Thoracic aorta (tissue), 2 donors: ENCODE measurements at places on chromosomes 5 and 9.

DNA sequence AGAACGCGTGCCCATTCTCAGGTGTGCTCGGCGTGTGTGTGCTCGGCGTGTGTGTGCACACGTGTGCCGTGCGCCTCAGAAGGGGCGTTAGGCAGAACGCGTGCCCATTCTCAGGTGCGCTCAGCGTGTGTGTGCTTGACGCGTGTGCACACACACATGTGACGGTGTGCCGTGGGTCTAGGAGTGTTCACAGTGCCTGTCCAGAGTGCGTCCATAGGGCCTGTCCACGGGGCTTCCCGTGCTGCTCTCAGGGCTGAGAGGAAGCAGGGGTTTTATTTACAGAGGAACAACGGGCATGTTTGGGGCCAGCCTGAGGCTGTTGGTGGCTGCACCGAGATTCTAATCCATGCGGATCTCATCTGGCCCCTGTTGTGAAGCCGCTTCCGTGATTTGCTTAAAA lies 14.2 kb upstream of the AHRR start:
- no peaks in the 10 kb centered on the region for H3K27me3 ChIP-seq
- H3K4me3 ChIP-seq = no peak overlapping the region
- no peak for DNase-seq
- no peak overlapping the region for H3K27ac ChIP-seq

GRCh38 chr5:36897616-36898015 lies 21.0 kb downstream of the NIPBL start:
- H3K4me3 ChIP-seq = no peak overlapping the region
- DNase-seq = no peak
- H3K36me3 ChIP-seq = no peaks in the 10 kb centered on the region

GRCh38 chr5:163551156-163551555 lies 45.7 kb downstream of the MAT2B start:
- no peak overlapping the region for H3K4me3 ChIP-seq
- H3K27ac ChIP-seq = no peak overlapping the region
- no peaks in the 10 kb centered on the region for H3K27me3 ChIP-seq

GRCh38 chr9:120001536-120001935 lies 578.4 kb downstream of the CDK5RAP2 start:
- no peak for DNase-seq
- H3K27ac ChIP-seq = no peak overlapping the region
- no peaks in the 10 kb centered on the region for H3K4me1 ChIP-seq
- H3K27me3 ChIP-seq = no peaks in the 10 kb centered on the region
- no peak overlapping the region for H3K4me3 ChIP-seq
- no peaks in the 10 kb centered on the region for H3K36me3 ChIP-seq

GRCh38 chr5:56440871-56441740 lies 208.0 kb upstream of the ANKRD55 start:
- no peak for DNase-seq
- no peaks in the 10 kb centered on the region for H3K36me3 ChIP-seq
- no peak overlapping the region for H3K27ac ChIP-seq
- H3K27me3 ChIP-seq = no peaks in the 10 kb centered on the region

DNA sequence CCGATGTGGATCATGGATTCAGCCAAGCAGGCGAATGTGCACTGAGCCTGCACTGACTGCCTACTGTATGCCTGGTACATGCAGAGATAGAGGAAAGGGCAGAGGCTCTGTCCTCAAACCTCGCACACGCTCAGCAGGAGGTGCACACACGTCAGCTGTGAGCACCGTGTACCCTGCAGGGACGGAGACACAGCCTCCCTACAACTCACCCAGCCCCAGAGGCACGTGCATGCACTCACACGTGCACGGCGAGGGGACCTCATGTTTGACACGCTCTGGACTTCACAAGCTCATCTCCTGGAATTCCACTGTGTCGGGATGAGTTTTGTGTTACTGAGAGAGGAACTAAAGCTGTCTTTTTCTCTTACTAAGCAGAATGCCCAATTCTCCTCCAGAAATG lies 48.4 kb downstream of the IRX2 start:
- H3K27ac ChIP-seq = no peak overlapping the region
- no peaks in the 10 kb centered on the region for H3K27me3 ChIP-seq
- H3K4me1 ChIP-seq = no peaks in the 10 kb centered on the region
- H3K4me3 ChIP-seq = no peak overlapping the region

DNA sequence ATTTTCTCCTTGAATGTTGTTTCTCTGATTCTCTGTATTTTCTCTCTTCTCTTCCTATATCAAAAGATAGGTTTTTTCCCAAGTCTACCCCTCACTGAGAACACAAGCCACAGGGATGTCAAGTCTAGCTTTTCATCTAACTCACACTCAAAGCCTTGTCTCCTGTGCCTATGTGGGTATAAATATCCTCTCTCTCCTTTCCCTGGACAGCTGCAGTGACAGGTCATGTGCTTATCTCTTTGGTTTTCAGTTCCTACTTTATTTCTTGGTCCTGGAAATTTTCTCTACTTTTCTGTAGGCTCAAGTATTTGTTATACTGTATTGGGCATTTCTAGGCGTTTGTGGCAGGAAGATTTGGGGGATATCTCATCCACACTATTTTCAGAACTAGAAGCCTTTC lies 182.4 kb upstream of the MVB12B start:
- DNase-seq = no peak
- no peaks in the 10 kb centered on the region for H3K27me3 ChIP-seq
- H3K27ac ChIP-seq = no peak overlapping the region
- no peaks in the 10 kb centered on the region for H3K36me3 ChIP-seq
- no peak overlapping the region for H3K4me3 ChIP-seq

GRCh38 chr9:81563020-81563407 lies 126.3 kb downstream of the TLE1 start:
- no peaks in the 10 kb centered on the region for H3K36me3 ChIP-seq
- no peaks in the 10 kb centered on the region for H3K27me3 ChIP-seq
- peaks cover 9% of the 10 kb centered on the region for H3K4me1 ChIP-seq
- H3K27ac ChIP-seq = no peak overlapping the region
- H3K4me3 ChIP-seq = no peak overlapping the region
- DNase-seq = no peak

- no peak overlapping the region for H3K4me3 ChIP-seq
- no peak overlapping the region for H3K27ac ChIP-seq
- peaks cover 15% of the 10 kb centered on the region for H3K4me1 ChIP-seq
- no peaks in the 10 kb centered on the region for H3K27me3 ChIP-seq
- no peak for DNase-seq
Observed at GRCh38 chr5:89991592-89991991, 418.0 kb downstream of the CETN3 start.

DNA sequence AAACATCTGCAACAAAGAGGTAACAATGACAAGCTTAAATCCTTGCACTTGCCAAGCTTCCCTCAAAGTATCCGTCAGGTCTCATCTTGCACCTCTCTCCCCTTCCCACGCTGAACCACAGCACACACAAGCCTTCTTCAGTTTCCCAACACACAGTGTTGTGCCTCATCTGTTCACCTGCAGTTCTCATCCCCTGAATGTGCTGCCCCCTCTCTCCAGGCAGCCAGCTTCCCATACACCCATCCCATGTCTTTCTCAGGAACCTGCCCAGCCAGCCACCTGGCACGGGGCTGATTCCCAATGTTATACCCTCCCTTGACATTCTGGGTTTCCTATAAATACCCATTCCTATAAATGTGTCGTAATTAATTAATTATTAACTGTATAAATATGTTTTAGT lies 314.8 kb downstream of the PRELID2 start:
- no peaks in the 10 kb centered on the region for H3K36me3 ChIP-seq
- H3K27me3 ChIP-seq = no peaks in the 10 kb centered on the region
- no peak overlapping the region for H3K4me3 ChIP-seq

GRCh38 chr9:128145536-128145935 lies 3.7 kb upstream of the LCN2 start:
- no peaks in the 10 kb centered on the region for H3K27me3 ChIP-seq
- H3K4me1 ChIP-seq = no peaks in the 10 kb centered on the region
- no peak overlapping the region for H3K4me3 ChIP-seq
- no peaks in the 10 kb centered on the region for H3K36me3 ChIP-seq
- H3K27ac ChIP-seq = no peak overlapping the region

GRCh38 chr9:123725389-123725788 lies 204.5 kb downstream of the DENND1A start:
- H3K27ac ChIP-seq = no peak overlapping the region
- H3K4me3 ChIP-seq = no peak overlapping the region
- no peaks in the 10 kb centered on the region for H3K4me1 ChIP-seq

DNA sequence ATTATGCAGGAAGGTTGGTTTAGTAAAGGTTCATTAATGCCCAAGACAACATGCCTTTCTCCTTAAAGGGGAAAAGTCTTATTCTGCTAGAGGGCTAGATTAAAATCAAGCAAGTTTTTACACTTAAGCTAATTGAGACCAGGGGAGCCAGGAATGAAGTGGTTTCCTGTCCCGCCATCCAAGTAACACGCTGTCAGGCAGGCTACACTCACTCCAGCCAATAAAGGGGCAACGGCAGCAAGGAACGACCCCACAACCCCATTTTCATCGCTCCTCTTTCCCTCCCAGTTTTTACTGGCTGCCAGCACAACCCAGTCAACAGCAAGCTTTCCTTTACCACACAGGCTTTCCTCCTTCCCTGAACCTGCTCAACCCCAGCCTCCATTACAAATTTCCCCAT lies 225.1 kb downstream of the DCP2 start:
- H3K4me3 ChIP-seq = no peak overlapping the region
- no peaks in the 10 kb centered on the region for H3K27me3 ChIP-seq
- H3K27ac ChIP-seq = no peak overlapping the region

- H3K4me3 ChIP-seq = no peak overlapping the region
- H3K4me1 ChIP-seq = no peaks in the 10 kb centered on the region
- H3K27ac ChIP-seq = no peak overlapping the region
- H3K27me3 ChIP-seq = no peaks in the 10 kb centered on the region
- no peak for DNase-seq
Observed at GRCh38 chr5:121693864-121694263, 157.8 kb upstream of the FTMT start.

GRCh38 chr5:172835290-172835993 lies 1.4 kb downstream of the ERGIC1 start:
- peaks cover 67% of the 10 kb centered on the region for H3K4me1 ChIP-seq
- no peak for DNase-seq
- no peaks in the 10 kb centered on the region for H3K36me3 ChIP-seq
- H3K4me3 ChIP-seq = peak overlapping the region; percentile 98

- H3K36me3 ChIP-seq = no peaks in the 10 kb centered on the region
- no peaks in the 10 kb centered on the region for H3K27me3 ChIP-seq
- H3K4me3 ChIP-seq = peak within 1 kb of the TSS; percentile 65
- peak within 1 kb of the TSS; percentile 65 for H3K27ac ChIP-seq
- H3K4me1 ChIP-seq = peaks cover 8% of the 10 kb centered on the region
- no peak for DNase-seq
Observed at GRCh38 chr9:5510360-5510931, at the start of gene PDCD1LG2. TSS of gene PDCD1LG2 (plus strand) at chr9:5510531. CDS start at chr9:5522547, 12,016 bp downstream.

GRCh38 chr9:128707446-128707845 lies 5.1 kb downstream of the PKN3 start:
- no peak for DNase-seq
- no peak overlapping the region for H3K27ac ChIP-seq
- H3K4me3 ChIP-seq = no peak overlapping the region
- H3K4me1 ChIP-seq = no peaks in the 10 kb centered on the region
- no peaks in the 10 kb centered on the region for H3K27me3 ChIP-seq

- H3K27ac ChIP-seq = no peak overlapping the region
- H3K27me3 ChIP-seq = no peaks in the 10 kb centered on the region
- H3K4me1 ChIP-seq = no peaks in the 10 kb centered on the region
Observed at GRCh38 chr5:55540024-55540423, 5.3 kb upstream of the PLPP1 start.

GRCh38 chr5:80568251-80568650 lies 1.8 kb downstream of the ANKRD34B start:
- peaks cover 15% of the 10 kb centered on the region for H3K4me1 ChIP-seq
- no peaks in the 10 kb centered on the region for H3K36me3 ChIP-seq
- no peak overlapping the region for H3K4me3 ChIP-seq
- no peak overlapping the region for H3K27ac ChIP-seq
- DNase-seq = no peak
- no peaks in the 10 kb centered on the region for H3K27me3 ChIP-seq

DNA sequence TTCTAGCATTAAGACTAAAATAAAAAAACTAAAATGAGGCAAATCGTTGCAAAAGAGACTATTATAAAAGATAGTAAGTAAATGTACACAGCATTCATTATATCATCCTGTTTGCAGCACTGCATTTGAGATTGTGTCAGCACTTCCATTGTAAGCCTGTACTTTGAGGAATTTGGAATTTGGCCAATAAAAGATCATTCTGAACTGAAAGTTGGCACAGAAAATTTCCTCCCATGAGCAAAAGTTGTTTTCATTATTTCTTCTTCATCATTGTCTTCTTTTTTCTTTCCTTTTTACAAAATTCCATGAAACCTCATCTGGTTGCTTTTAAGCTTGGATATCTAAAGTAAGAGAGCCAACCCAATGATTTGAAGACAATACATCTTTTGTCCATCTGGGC lies 199.3 kb upstream of the ADAMTSL1 start:
- no peaks in the 10 kb centered on the region for H3K36me3 ChIP-seq
- H3K4me1 ChIP-seq = no peaks in the 10 kb centered on the region
- H3K27ac ChIP-seq = no peak overlapping the region
- H3K27me3 ChIP-seq = no peaks in the 10 kb centered on the region
- no peak for DNase-seq

- H3K36me3 ChIP-seq = no peaks in the 10 kb centered on the region
- no peak overlapping the region for H3K4me3 ChIP-seq
- DNase-seq = no peak
- H3K27me3 ChIP-seq = no peaks in the 10 kb centered on the region
Observed at GRCh38 chr5:68007451-68007850, 208.1 kb upstream of the PIK3R1 start.
